ENCODE measurements at places on chromosomes 3 and 15. TPM values are rescaled to one million over a fixed set of nuclear protein-coding genes. Genes with fewer than 3 reads are reported as not detected.

The TYRO3 gene
- total RNA-seq: 3.9 TPM

The ZPLD1 gene
- total RNA-seq: not detected

The PRKCD gene
- total RNA-seq: 5.1 TPM

The FRMD5 gene
- 0.84 TPM for total RNA-seq

The CIDEC gene
- 0.15 TPM for total RNA-seq

The TUSC7 gene
- total RNA-seq: not detected

The EBLN2 gene
- 0.89 TPM for total RNA-seq

The DUOXA1 gene
- not detected for total RNA-seq

The ISLR2 gene
- total RNA-seq: not detected

The UBE2E2 gene
- 35.0 TPM for total RNA-seq

The NME9 gene
- total RNA-seq: not detected

The ADGRG7 gene
- not detected for total RNA-seq

The KLF15 gene
- total RNA-seq: 3.3 TPM

The IL5RA gene
- total RNA-seq: not detected

The GCSAM gene
- total RNA-seq: not detected

The GOLGA6L9 gene
- total RNA-seq: 1.2 TPM

The CCNL1 gene
- 37.0 TPM for total RNA-seq

The BCHE gene
- total RNA-seq: 10.0 TPM

The SEMA5B gene
- total RNA-seq: not detected

The ZNF660 gene
- 1.5 TPM for total RNA-seq

The CORO2B gene
- 14.0 TPM for total RNA-seq

The ACTC1 gene
- total RNA-seq: not detected

The HDC gene
- not detected for total RNA-seq

The TRPM7 gene
- total RNA-seq: 12.8 TPM

The SPSB4 gene
- not detected for total RNA-seq

The TNFAIP8L3 gene
- total RNA-seq: 2.1 TPM

The HESX1 gene
- total RNA-seq: 1.0 TPM

The ERICH6 gene
- total RNA-seq: not detected

The CTSH gene
- total RNA-seq: 9.4 TPM

The IL1RAP gene
- total RNA-seq: 6.6 TPM

The IL12A gene
- total RNA-seq: 4.5 TPM

The ISLR gene
- 16.1 TPM for total RNA-seq

The TP63 gene
- not detected for total RNA-seq

The C3orf22 gene
- total RNA-seq: not detected

The CFAP100 gene
- not detected for total RNA-seq

The GOLGA8M gene
- total RNA-seq: not detected

The DTX3L gene
- total RNA-seq: 11.1 TPM

The CACNA2D2 gene
- total RNA-seq: 0.17 TPM

The ADCY5 gene
- total RNA-seq: under 0.01 TPM

The TGM4 gene
- 0.15 TPM for total RNA-seq

The RTP3 gene
- not detected for total RNA-seq

The LRRC49 gene
- total RNA-seq: 9.8 TPM

The P2RY12 gene
- not detected for total RNA-seq

The EDEM1 gene
- total RNA-seq: 22.5 TPM

The GMNC gene
- total RNA-seq: not detected

The DAPK2 gene
- 0.34 TPM for total RNA-seq

The CKMT1A gene
- total RNA-seq: not detected

The PLS1 gene
- 2.2 TPM for total RNA-seq

The GABRA5 gene
- 0.30 TPM for total RNA-seq
